ENCODE measurements at places on chromosomes 13 and 19.

DNA sequence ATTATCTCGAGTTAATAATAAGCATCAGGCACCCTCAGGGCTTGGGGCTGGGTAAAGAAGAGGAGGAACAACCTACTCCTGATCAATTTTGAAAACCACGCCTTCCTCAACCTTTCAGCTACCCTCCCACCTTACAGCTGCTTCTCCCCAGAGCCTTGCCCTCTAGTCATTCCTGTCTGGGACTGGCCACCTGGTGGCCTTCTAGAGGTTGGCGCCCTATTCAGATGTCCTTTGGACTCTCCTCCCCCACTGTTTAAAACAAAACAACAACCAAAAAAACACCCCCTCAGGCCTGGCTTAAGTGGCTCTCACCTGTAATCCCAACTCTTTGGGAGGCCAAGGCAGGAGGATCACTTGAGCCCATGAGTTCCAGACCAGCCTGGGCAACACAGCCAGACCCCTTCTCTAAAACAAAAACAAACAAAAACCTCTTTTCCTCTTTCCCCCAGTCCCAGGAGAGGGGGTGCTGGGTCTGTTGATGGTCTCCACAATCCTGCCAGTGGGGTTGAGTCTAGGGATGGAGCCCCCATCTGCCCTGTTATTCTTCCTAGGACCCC, 62.3 kb downstream of the CCDC70 start:
- no peak for DNase-seq

GRCh38 chr13:25494698-25495411, 123.1 kb downstream of the ATP8A2 start:
- DNase-seq, result no peak

- DNase-seq, result no peak
Observed at GRCh38 chr13:103694033-103694432, 627.8 kb upstream of the SLC10A2 start.

DNA sequence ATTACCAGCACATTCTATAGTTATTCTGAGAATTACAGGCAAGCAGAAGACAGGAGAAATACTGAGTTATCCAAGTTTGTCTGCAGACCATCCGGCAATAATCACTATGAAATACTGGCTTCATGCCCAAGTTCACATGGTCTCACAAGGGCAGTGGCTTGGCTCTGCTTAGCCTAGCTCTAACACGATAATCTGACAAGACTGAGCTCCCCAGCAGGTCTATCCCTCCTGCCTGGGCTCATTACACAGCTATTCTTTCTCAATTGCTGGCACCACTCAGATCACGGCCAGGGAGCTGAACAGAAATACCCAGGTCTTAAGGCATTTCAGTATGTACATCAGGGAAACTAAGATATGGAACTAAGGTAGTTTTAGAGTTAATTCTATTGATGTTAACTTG, 361.6 kb upstream of the PCDH20 start:
- DNase-seq, result no peak

Measured in stimulated activated CD4-positive, alpha-beta T cell treated with anti-CD3 and anti-CD28 coated beads, Interleukin-1b, Interleukin-23, amount 100 ng/mL, for 1 hour (primary cell).